Tongue (tissue), 3 donors: ENCODE measurements at places on chromosomes 3 and 15. TPM values are rescaled to one million over a fixed set of nuclear protein-coding genes. Genes with fewer than 3 reads are reported as not detected.

CXCR6 gene
- total RNA-seq, result 0.41 TPM

- no peak for DNase-seq
Observed at GRCh38 chr3:44099566-44100297, 142.0 kb upstream of the TOPAZ1 start.

GRCh38 chr15:78004919-78005634, 72.4 kb downstream of the TBC1D2B start:
- DNase-seq, result peak; percentile 92

- DNase-seq, result peak; percentile 91
Observed at GRCh38 chr15:73926219-73927002, at the start of gene LOXL1. Gene LOXL1, plus strand, starts transcription at chr15:73926462. Its CDS starts 322 bp downstream, at chr15:73926784.

DNA sequence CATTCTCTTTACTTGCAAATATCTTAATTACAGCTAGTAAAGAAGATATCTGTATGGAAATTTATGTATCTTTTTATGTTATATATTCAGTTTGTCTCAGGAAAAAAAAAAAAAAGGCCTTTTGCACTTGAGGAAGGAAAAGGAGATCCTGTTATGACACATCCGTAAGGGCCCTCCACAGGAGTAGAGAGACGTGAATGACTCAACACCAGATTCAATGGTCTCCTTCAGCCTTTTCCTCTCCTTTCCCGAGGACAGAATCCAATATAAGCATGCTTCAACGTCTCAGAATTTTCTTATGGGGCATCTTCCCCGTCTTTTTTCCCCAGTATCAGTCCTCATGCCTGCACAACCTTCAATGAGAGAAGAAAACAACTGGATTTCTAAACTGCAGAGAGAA, 340.3 kb downstream of the NTRK3 start:
- DNase-seq, result no peak
